ENCODE measurements at places on chromosomes 3 and 15.
A peak's percentile ranks its signal among the peaks of the same experiment; 100 is the strongest.

- DNase-seq: no peak
These were observed 3.3 kb downstream of the RHCG start for GRCh38 chr15:89492934-89493631.

DNA sequence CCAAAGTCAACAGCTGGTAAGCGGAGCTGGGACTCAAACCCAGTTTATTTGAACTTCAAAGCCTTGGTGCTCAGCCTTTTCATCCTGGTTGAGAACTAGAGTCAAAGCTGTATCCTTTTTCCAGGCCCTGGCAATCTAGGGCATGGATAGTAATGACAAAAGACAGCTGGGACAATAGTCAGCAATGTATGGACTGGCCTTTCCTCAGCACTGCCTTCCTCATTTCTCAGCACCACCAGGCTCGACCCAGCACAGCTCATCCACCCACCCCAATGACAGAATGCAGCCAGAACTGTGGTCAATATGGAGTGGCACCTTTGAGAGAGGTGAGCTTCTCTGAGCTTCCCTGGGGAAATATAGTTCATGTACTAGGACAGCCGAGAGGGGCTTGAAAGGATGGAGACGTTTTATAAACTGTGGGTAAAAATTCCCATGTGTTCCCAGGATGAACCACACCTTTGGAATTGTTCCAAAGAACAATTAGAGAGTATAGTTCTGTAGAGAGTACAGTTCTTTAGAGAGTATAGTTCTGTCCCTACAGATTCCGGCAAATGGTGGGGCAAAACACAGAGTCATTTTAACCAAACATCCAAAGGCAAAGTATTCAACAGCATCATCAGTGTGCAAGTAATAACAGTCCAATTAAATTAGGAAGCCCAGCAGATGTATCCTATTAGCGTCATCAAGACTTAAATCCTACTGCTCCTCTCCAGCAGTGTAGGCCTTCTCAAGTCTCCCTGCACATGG is 30.2 kb upstream of the IREB2 start:
- no peak for DNase-seq

DNA sequence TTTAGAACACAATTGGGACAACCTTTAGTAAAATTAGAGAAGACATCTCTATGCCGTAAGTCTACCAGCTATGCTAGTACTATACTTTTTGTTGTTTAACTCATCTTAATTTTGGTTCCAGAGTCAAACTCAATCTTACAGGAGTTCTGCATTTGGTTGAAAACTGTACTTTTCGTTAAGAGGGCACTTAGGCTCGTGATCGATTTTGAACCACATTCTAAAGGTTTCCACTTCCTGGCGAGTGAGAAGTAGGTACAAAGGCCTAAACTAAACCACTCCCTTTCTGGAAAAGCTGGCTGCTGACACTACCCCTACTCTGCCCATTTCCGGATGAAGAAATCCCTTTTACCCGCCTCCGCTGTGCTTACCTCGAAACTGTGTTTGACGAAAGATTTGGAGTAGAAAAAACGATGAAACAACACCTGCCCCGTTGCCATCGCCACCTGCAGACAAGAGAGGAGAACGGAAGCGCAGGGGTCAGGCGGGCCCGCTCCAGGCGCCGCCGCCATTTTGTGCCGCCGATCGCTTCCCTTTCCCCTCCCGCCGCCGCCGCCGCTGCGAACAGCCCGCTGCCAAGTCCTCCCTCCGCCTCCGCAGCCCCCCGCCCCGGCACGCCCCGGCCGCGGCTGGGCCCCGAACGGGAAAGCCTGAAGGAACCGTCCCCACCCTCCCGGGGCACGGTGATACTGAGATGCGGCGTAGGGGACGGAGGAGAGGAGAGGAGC is 748 bp downstream of the CCNL1 start:
- peak; percentile 52 for DNase-seq

DNA sequence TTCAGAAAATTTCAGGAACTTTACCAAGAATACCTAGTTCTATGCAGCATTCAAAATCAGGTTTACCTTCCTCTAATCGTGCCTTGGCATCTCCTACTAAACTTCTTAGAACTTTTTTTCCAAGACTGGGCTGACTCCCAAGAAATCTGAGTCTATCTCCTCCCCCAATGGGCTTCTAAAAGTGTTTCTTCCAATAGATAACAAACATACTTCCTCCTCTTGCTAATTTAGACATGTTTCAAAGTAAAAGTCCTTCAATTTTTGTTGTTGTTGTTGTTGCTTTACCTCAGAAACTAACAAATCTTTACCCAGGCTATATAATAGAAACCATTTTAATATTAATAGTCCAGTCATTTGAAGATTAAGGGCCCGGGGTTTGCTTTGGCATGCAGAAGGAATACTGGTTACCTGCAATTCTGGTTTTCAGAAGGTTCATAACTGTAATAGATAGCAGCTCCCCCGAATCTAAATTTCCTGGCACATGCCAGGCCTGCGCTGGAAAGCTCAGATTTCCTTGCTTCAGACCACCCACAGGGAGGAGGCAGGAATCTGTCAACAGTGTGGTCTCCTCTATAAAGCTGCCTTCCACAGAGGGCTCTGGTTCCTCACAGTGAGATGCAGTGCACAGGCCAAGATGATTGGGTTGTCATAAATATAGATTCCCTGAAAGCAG is 188.7 kb downstream of the THRB start:
- DNase-seq: peak; percentile 63

DNA sequence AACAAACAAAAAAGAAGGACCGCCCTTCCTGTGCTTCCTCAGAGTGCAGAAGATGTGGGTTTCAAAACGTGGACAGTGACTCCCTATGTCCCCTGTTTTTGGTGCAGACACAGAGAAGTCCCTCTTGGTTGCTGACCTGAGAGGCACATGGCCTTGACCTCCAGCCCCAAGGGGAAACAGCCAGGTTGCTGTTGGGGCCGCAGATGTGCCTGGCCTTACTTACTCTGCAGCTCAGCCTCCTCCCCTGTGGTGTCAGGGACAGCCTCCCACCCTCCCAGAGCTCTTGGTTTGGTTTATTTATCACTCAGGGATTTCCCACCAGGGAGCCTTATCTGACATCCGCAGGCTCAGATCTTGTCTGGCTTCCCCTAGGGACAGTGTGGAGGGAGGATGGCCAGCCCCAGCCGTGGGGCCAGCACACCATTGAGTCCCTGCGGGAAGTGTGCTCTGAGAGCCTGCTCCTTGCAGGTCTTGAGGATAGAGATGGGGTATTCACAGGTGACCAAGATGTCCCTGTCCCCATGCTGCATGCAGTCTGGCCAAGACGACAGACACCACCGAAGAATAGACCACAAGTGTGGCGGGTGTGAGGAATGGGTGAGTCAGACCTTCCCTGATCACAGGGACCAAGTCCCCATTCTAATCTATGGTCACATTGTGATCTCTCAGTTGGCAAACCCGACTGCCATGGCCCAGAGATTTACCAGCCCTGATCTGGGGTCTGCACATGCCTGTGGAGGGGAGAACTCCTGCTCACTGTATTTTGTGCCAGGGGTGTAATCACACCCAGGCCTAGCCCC is 134.3 kb upstream of the ABHD17C start:
- DNase-seq: no peak

DNA sequence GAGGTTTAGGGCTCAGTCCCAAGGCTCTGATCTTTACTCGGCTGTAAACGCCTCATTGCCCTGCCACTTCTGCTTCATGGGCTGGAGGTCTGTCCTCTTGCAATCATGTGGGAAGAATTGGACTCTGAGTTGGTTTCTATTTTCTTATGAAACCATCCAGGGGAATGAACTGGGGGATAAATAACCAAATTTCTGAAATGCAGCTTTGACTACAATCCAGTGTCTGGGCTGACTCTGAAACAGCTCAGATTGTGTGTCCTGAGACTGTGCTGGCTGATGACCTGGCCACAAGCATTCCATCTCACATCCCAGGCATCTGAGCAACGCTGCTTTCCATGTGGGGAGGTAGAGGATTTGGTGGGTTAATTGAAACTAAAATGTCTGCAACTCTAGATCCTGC is 71.0 kb upstream of the GALNT15 start:
- peak; percentile 98 for DNase-seq

- DNase-seq: no peak
These were observed 88.4 kb upstream of the PLSCR4 start for GRCh38 chr3:146339349-146339748.

DNA sequence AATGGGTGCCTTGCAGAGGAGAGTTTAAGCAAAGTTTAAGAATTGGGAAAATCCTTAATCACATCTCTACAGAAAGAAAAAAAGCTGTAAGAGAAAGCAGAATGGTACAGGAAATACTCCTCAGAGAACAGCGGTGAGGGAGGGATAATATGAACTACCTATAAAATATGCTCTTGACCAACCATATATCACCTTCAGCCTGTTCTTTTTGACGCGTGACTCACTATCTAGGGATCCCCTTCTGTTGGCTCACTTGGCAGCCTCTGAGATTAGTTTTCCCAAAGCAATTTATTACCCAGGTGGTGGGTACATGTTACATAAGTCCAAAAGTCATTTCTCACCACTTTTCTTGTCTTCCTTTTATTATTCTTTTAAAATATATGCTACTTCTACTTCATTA is 97.7 kb downstream of the CNTN6 start:
- DNase-seq: no peak

- peak; percentile 8 for DNase-seq
These were observed 53.5 kb downstream of the IQCH start for GRCh38 chr15:67307889-67308597.

- DNase-seq: peak; percentile 27
These were observed 167.1 kb upstream of the WNT5A start for GRCh38 chr3:55654123-55654760.

- DNase-seq: no peak
These were observed 2.7 kb upstream of the ITIH3 start for GRCh38 chr3:52791928-52792327.

Measured in fibroblast of skin of scalp (primary cell).